ENCODE measurements at places on chromosomes 4 and X. TPM values are rescaled to one million over a fixed set of nuclear protein-coding genes. Genes with fewer than 3 reads are reported as not detected.

- no peak for DNase-seq
These were observed 111.0 kb upstream of the WDR17 start for GRCh38 chr4:175954685-175955084.

GRCh38 chr4:76386566-76387305, 34.2 kb downstream of the CCDC158 start:
- no peak for DNase-seq

- no peak for DNase-seq
These were observed 243.0 kb downstream of the PALLD start for GRCh38 chr4:168739886-168740285.

GRCh38 chr4:16083241-16084191, at the start of gene PROM1:
TSS of gene PROM1 (minus strand) at chr4:16084023. CDS start at chr4:16075906, 8,117 bp downstream.
- DNase-seq, result no peak

DNA sequence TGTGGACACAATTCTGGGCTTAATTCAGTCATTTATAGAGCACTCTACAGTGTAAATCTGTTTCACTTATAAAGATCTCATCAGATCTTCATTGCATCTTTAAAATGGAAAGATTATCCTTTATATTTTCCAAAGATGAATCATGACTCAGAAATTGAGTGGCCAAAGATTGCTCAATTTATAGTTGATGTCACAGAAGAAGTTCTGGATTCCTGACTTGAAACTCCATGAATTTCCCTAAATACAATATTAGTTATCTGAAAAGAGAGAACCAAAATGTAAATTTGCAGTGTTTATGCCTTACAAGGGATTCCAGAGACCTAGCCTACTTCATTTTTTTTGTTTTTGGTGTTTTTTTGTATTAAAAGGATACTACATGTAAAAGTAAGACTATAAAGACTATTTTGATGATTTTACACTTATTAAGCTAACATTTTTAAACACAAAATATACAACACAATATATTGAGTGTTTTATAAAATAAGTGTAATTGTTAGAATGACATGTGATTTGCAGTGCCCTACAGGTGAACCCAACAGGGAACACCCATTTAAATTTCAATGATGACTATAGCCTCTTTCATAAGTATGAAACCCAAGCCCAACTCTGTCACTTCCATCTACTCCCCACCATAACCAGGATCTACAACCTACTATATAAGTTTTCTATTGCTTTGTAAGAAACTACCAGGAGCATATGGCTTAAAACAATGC, 183.5 kb downstream of the PCDH7 start:
- no peak for DNase-seq

GRCh38 chrX:150683536-150684146, 9.6 kb upstream of the MTMR1 start:
- DNase-seq, result peak; percentile 12

- no peak for DNase-seq
These were observed 291.0 kb upstream of the HAND2 start for GRCh38 chr4:173821036-173821435.

GRCh38 chr4:41448934-41449333, 89.0 kb upstream of the LIMCH1 start:
- DNase-seq, result peak; percentile 39

- no peak for DNase-seq
These were observed 7.6 kb downstream of the SLC2A9 start for GRCh38 chr4:10013722-10014121.

GRCh38 chrX:50161127-50161526, 39.7 kb downstream of the AKAP4 start:
- DNase-seq, result no peak

- DNase-seq, result no peak
These were observed 209.2 kb downstream of the LHFPL1 start for GRCh38 chrX:112470551-112470950.

GRCh38 chrX:113421432-113421831, 580.8 kb upstream of the AMOT start:
- no peak for DNase-seq

GRCh38 chrX:97132664-97133415, 249.1 kb downstream of the RPA4 start:
- DNase-seq, result peak; percentile 48

ETDB gene
- not detected for total RNA-seq

AMBN gene
- not detected for total RNA-seq

CXorf49 gene
- total RNA-seq, result not detected

RASGEF1B gene
- 5.5 TPM for total RNA-seq

RHOXF1 gene
- total RNA-seq, result not detected

CTPS2 gene
- 20.0 TPM for total RNA-seq

FAM9C gene
- not detected for total RNA-seq

BST1 gene
- 1.0 TPM for total RNA-seq

FAM149A gene
- total RNA-seq, result 44.2 TPM

TRIM60 gene
- not detected for total RNA-seq

PCDH18 gene
- total RNA-seq, result not detected

IL9R gene
- total RNA-seq, result not detected
